Esophagus squamous epithelium (tissue), 5 donors: ENCODE measurements at places on chromosomes 7 and 10.

DNA sequence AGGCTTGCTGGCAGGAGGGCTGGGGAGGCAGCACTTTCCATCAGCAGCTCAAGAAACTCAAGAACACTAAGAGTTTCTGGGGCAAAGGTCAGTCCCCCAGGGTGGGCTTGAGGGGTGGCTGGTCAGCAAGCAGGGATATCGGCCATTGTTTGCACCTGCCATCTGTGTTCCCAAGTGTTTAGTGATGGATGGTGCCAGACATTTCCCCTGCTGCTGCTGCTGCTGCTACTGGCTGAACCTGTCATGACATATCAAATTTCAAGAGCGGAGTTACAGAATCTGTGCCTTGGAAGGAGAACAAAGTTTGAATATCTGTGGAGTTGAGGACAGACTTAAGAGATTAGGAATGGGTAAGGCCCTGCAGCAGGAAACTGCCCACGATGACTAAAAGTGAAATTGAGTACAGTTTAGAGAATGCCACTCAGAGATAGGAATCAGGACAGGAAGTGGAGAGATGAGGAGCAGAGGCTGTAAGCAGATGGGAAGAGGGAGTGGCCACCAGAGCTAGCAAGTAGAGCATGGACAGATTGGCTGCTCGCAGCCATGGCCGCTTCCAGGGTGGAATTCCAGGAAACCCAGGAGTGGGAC is 39.2 kb upstream of the PPP1R3C start:
- no peak for DNase-seq

DNA sequence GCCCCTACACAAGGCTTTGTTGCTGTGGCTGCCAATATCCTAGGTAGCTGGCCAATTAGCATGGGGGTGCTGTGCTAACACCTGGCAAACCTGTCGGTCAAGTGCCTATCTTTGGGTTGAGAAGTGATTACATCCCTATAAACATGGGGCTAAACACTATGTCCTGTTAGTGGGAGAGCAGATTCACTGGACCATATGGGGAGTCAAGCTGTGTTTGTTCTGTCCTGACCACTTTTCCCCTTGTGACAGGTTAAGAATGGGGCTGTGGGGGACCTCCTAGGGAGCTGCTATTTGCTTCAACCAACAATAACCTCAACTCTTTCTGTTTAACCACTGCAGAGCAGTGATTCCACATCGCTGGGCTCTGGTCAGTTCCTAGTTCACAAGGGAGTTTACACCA is 151.5 kb upstream of the AOAH start:
- DNase-seq, result no peak

GRCh38 chr7:136514776-136515175 is 353.7 kb upstream of the CHRM2 start:
- no peak for DNase-seq

GRCh38 chr10:83539528-83540308 is 599.6 kb upstream of the GHITM start:
- no peak for DNase-seq

GRCh38 chr10:69345890-69346474 is 67.7 kb downstream of the HK1 start:
- no peak for DNase-seq

GRCh38 chr7:142632271-142633134 is 116.8 kb upstream of the PRSS1 start:
- no peak for DNase-seq

DNA sequence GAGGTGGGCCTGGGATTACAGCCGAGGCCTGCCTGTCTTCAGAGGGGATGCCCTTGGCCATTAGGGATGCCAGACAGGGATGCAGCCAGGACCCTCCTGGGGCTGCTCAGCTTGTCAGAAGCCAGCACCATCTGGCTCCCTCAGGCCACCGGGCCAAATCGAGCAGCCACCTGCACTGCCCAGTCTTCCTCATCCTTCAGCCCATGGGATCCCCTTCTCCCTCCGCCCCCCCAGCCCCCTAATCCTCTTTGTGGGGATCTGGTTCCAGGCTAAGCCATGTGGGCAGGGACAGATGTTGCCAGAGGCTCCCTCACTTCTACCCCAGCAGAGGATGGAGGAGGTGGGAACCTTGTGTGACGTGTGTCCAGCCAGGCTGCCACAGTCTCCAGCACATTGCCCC is 137.4 kb upstream of the PPIF start:
- no peak for DNase-seq

DNA sequence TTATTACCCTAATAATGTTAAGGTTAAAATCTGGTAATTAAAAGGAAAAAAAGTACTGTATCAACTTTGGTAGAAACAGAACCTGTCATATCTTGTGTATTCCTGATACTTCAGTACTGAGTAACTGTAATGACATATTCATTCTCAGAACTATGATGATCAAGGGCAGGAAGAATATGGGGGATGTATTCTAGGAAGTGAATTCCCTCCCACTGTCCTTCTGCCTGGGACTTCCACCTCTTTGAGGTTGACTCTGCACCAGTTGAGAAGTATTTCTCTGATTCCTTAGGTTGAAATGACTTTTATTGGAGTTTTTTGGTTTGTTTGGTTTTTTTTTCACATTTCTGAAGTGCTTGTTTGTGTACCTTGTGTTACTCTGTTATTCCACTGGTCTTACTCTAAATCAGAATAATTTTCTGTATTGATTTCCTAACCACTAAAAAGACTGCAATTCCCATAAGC is 36.9 kb downstream of the WASL start:
- DNase-seq, result no peak

GRCh38 chr10:8092428-8092827 is 37.9 kb downstream of the GATA3 start:
- no peak for DNase-seq

DNA sequence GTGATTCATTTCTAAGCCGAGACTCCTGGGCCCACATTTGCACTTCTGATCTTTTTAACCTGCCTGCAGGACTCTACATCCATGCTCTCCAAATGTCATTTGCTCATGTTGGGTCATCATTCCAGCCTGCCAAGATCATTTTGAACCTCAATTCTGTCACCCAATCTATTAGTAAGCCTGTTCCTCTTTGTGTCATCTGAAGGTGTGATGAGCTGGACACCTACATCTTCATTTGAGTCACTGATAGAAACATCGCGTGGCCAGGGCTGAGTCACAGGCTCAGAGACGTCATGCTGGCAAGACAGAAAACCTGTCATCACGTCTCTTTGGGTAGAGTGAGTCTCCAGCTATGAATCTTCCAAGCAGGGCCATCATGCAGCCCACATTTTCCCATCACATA is 65.3 kb upstream of the SLF2 start:
- no peak for DNase-seq

DNA sequence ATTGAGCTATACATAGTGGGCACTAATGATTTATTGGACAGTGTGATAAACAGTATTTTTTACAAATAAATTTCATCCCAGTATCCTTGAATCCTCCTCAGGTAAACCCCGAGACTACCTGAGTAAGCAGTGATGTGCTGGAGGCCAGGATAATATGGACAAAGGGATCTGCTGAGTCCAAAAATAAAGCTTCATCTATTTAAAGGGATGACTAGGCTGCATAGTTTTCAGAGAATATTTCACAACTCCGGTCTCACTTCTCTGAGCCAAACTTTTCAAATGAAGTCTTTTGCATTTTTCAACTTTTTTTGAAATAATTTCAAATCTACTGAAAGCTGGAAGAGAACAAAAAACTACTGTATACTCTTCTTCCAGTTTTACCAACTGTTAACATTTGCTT is 2.5 kb downstream of the ACTR3B start:
- DNase-seq, result no peak

- no peak for DNase-seq
These were observed 5.9 kb downstream of the EBF3 start for GRCh38 chr10:129958148-129958628.

DNA sequence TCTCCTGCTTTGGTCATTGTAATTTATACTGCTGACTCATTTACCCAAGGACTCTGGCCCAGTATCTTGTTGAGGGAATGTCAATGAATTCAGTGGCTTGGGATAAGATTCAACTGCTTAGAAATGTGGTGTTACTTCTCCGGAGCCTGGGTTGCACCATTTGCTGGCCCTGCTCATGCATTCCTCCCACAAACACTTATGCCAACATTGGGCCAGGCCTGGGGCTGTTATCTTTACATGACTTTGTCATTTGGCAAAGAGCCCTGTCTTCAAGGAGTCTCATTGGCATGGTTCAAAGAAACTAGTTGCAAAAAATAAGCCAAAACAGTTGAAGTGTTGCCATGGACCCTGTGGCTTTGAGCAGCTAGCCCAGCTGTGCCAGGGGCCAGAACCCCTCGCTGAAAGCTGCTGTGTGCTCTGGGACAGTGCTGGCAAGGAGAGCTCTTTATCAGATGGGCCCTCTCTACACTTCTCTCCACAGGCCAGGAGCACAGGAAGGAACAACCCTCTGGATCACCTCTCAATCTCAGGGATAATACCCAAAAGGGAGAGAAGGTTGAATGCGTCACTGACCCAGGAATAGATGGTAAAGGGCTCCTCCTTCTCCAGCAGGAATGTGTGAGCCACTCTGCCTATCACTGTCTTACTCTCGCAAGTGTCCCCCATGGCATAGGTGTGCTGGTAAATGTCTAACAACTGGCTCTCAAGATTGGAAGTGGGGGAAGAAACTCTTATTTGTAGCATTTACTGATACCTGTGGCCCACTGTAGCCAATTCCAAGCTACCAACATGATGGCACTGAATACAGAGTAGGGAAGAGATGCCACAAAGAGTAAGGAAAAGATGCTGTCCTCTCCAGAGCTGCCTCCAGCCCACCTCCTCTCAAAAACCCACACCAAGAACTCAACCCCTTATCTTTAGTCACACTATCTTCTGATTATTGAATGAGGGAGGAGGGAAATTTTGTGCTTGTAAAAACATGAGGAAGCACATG is 23.5 kb upstream of the PDE1C start:
- no peak for DNase-seq

GRCh38 chr7:2211926-2212325 is 20.8 kb downstream of the MAD1L1 start:
- DNase-seq, result no peak

GRCh38 chr7:141891336-141891735 is 24.9 kb upstream of the OR9A4 start:
- DNase-seq, result no peak

DNA sequence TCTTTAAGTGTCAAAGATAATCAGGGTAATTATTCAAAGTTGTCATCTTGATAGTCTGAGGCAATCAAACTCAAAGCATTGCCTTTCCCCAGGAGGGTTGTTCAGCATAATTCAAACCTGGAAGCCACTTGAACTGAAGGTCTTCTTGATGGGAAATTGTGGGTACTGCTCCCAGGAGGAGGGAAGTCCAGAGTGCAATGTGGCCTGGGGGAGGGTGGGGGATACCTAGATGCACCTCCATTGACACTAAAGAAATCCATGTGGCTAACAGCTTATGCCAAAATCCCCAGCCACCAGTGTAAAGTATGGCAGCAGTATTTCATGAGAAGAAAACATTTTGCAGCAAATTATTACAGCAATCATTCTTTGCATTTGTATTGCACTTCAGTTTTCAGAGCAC is 114.9 kb downstream of the STRA8 start:
- DNase-seq, result no peak

- no peak for DNase-seq
These were observed 26.3 kb downstream of the ANKRD61 start for GRCh38 chr7:6057316-6058129.

DNA sequence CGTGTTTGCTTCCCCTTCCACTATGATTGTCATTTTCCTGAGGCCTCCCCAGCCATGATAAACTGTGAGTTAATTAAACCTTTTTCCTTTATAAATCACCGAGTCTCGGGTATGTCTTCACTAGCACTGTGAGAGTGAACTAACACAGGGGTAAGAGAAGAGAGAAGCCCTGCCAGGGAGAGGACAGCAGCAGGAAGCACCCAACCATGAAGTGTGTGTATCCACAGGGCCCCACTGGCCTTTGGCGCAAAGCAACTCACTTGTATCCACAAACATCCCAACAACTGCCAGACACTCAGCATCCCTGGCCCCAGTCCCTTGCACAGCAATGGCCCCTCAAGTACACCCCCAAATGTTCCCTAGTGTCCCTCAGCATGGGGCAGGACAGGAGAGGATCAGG is 115.1 kb downstream of the MAD1L1 start:
- no peak for DNase-seq

DNA sequence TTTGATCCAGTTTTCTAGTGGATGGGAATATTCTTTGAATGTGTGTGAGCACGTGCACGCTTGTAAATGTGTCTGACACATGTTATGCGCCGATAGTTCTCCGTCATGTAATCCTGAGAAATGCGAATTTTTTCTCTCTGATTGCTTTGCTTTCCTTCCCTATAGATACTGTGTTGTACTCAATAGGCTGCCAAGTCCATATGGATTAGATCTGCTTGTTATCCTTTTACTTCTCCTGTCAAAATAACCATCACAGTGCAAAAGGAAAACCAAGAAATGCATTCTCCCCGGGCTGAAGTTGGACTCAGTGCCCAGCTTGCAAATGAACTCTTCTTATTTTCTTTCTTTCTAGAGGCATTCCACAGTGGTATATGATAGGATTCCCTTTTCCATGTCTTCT is 131.9 kb downstream of the KIAA1217 start:
- no peak for DNase-seq

DNA sequence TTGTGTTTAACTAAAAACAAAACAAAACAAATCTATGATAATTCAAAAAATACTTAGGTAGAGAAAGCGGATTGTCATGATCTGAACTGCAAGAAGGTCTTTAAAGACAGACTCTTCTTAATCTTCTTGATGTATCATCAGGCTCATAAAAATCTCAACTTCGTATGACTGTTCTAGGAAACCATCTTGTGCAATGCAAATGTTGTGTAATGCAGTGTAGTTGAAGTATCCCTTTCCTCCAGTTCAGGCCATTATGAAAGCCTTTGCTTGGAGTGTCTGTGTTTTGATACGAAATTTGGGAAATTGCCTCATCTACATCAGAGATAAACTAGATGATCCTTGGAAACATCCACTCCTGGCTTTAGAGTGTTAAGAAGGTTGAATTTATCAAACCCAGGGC is 30.9 kb downstream of the CDK1 start:
- no peak for DNase-seq

DNA sequence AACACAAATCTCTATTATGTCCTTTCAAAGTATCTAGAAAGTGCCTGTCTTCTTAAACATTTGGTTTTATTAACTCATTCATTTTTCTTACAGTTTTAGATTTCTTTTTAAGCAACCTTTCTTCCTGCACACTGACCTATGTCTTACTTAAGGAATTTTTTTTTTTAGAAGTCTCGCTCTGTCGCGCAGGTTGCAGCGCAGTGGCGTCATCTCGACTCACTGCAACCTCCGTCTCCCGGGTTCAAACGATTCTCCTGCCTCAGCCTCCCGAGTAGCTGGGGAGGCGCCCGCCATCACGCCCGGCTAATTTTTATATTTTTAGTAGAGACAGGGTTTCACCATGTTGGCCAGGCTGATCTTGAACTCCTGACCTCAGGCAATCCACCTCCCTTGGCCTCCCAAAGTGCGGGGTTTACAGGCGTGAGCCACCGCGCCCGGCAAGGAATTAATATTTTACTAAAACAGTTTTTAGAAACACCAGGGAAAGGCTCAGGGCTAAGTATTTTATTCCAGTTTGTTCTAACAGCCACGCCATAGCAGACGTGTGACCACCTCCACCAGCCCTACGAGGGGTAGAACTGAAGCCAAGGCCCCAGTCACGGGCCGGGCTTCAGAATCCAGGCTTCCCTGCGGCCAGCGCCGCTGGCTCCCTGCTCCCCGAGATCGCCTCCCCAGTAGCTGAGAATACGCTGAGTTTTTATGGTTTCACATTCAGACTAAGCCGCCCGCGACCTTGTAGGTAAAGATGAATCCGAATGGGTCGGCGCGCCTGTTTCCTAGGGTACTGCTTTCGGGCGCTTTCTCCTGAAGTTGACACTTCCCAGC is 941 bp upstream of the LUC7L2 start:
- peak; percentile 56 for DNase-seq
